ENCODE measurements at places on chromosomes 11 and 22.

DNA sequence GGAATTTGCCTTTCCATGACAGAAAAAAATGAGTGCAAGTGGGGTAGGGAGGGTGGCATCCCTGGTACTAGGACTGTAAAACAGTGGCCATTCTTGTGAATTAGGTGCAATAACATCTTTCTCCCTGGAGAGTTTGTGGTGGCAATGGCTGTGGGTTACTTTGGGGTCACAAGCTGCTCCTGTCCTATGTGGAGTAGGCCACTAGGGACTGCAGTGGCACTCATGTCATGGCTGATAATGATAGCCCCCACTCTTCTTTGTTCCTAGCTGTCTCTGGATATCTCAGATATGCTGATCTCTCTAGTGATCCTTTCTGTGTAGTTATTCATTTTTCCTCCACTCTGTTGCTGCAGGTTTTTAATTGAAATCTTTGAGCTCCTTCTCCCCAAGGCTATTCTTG, 270.5 kb upstream of the CHORDC1 start:
- DNase-seq: no peak

DNA sequence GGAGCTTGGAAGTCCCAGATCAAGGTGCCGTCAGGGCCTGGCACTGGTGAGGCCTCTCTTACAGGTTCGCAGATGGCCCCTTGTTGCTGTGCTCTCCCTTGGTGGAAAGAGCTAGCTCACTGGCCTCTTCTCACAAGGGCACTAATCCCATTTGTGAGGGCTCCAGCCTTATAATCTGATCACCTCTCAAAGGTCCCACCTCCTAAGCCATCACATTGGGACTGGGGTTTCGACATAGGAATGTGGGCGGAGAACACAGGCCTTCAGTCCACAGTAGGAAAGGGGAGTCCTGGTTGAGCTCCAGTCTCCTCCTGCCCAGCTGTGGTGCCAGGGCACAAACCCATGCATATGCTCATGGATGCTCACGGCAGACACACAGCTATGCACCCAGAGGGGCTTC, 14.0 kb upstream of the LRRC32 start:
- DNase-seq: no peak

- no peak for DNase-seq
Measured at GRCh38 chr22:46641811-46642266, 21.7 kb downstream of the GRAMD4 start.

- DNase-seq: no peak
Measured at GRCh38 chr11:16117989-16118756, 238.2 kb downstream of the SOX6 start.
